Suppressor macrophage treated with lipopolysaccharide for 1 hour (primary cell): ENCODE measurements at places on chromosomes 5 and 9.

DNA sequence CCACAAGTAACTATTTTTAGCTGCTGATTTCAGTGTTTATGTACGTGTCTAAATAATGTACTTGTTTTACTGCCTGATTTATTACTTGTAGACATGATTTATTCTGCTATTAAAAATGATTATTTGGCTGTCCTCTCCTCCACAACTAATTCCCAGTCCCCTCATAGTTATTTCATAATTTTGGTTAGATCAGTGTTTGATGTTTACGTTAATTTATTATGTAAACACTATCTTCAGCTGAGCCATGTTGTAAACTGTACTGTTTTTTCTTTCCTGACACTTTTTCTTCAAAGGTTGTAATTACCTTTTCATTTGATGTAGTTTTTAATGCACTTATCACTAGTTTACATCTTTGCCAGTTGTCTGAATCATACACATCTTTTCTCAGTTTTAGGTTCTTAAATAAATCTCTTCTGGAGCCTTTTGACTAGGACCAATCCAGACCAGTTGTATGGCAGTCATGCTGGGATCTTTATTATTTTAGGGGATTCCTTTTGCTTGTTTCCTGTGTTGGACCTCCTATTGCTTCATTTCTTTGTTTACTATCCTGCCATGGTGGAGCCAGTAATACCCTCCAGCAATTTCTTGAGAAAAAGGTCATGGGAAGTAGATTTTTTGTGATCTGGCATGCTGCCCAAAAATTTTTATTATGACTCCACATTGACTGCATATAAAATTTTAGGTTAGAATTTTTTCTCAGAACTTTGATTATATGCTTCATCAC is 16.1 kb downstream of the AP3S1 start:
- peak; percentile 35 for DNase-seq

GRCh38 chr5:1264211-1264610 is 30.7 kb downstream of the TERT start:
- no peak for DNase-seq

GRCh38 chr9:78694974-78695373 is 398.0 kb downstream of the PSAT1 start:
- DNase-seq, result no peak

- peak; percentile 32 for DNase-seq
Measured at GRCh38 chr5:174323878-174324281, 278.4 kb downstream of the NSG2 start.
